ENCODE measurements at places on chromosomes 16 and 17.
A peak's percentile ranks its signal among the peaks of the same experiment; 100 is the strongest.

DNA sequence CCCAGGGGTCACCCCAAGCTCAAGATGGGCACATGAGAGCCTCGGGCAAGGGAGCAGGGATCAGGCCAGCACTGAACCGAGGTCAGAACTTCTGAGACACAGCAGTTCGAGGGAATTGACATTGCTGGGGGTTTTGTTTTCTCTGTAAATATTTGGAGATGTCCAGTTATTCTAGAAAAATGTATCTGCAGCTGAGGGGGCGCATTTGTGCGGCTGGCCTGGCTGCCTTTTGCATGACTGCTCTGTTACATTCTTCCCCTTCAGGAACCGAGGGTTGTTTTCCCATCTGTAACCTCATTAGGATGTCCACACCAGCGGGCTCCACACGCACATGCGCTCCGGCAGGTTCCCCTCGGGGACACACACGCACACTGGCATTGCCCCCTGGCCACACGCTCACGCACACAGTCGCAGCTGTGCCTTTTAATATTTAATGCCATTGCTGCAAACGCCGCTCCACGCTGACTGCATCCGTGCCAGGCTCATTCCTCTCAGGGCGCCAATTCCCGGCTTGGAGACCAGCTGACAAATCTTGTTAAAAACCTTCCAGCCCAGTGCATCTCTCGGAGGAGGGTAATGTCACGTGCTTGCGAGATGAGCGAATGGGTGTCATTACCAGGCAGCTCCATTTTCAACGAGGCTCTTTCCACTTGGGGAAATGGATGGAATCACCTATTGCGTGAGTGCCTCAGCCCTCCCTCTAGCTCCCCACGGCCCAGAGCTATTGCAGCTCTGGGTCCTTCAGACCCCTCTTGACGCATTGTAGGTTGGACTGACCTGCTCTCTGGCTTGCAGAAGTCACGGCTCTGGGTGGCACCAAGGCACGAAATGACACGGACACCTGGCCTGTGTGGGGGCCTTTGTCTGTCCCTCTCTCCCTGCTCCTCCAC, 13.1 kb downstream of the CCR7 start:
- peak; percentile 96 for DNase-seq

DNA sequence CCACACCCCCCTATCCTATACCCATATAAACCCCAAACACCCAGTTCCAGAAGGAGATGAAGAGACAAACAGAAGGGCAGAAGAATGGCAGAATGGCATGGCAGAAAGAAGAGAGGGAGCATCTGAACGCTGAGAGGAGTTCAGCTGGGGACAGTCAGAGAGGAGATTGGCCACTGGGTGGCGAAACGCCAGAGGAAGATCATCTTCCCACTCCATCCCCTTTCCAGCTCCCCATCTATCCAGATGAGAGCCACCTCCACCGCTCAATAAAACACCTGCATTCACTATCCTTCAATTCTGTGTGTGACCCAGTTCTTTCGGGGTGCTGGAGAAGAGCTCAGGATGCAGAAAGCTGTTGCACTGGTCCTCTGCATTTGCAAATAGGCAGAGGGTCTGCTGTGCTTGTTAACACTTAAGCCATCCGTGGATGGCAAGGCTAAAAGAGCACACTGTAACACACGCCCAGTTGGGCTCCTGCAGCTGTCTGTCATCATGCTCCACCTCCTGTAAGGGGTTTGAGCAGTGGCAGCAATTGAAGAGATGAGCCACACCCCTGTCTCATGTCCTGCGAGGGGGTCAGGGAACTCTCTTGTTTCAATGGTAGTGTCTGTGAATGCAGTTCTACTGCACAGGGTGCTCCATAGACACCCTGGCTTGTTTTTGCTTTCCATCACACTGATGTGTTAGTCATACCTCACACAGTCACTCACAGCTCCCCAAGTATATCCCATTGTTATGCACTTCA, 1034.8 kb upstream of the RBFOX1 start:
- DNase-seq = no peak

DNA sequence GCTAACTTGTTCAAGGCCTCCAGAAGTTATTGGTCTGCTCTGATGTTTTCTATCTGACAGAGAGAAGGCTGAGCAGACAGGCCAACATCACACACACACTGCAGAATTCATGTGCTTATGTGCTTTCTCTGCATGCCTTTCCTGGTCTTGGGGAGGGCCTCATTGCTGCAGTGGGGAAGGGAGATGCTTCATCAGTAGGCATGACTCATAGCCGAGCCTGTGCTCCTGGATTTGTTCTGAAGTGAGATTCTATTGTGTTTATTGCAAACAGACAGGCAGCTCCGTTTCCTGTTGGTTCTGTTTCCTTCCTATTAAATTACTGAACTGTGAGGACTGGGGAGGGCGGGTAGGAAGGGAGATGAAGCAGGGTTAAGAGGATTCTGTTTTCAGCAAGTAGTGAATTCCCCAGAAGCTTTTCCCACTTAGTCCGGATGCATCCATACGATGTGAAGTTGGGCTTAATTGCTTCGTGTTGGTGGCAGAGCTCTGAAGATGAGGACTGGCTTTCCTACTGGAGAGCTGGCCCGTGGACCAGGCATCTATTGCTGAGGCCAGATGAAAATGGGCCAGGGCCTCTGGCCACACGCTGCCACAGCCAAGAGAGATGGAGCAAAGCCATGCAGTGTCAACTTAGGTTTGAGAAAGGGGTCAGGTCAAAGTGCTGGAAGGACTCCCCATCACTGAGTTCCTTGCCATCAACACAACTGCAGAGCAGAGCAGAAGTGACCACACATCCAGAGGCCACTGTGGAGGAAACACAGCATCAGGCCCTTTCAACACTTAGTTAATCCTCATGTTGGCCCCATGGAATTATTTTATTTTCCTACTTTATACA, 179.3 kb downstream of the UTP18 start:
- no peak for DNase-seq

DNA sequence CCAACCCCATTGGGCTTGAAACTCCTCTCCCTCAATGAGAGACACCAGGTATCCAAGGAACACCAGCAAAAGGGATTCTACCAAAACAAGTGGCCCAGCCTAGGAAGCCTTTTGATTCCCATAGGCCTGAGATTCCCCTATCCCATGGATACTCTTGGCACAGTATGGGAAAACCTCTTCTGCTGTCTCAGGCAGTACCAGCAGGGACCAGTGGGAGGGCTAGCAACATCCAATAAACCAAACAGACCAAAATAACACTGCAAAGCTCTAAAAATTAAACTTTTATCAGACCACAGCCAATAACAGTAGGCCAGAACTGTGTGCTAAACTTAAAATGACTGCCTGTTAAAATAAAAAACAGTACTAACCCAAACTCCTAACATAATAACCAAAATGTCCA, 153.9 kb upstream of the CES5A start:
- DNase-seq = no peak

DNA sequence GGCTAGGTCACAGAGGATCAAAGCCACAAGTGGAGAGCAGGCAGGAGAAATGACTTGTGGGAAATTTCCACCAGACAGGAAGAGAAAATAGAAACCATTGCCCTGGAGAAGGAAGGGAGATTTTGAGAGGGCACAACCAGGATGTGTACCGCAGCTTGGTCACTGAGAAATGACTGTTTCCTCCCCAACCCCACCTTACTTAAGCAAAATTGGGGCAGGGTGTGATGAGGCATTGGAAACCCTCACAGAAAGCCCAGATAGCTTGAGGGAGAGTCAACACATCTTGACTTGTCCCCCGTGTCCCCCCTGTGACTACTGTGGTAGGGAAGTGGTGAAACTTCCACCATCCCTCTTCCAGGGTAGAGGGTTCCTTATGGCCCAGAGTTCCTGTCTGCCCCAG, 113.5 kb upstream of the FAM20A start:
- DNase-seq = no peak

DNA sequence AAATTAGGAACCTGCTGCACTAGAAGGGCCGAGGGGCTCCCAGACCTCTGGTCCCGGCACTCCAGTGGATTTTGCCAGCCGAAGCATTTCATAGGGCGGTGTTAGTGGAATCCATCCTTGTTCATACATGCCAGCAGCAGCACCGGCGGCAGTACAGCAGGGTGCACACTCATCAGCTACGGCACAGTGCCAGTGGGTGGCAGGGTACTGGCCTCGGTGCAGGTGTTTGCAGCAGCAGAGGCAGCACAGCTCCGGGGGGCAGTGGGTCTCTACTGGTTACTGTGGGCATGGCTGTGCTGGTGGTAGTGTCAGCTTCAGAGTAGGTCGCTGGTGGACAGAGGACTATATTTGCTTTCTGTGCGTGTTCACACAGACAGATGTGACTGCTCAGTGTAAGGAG, 985.7 kb downstream of the CDH8 start:
- DNase-seq = no peak

DNA sequence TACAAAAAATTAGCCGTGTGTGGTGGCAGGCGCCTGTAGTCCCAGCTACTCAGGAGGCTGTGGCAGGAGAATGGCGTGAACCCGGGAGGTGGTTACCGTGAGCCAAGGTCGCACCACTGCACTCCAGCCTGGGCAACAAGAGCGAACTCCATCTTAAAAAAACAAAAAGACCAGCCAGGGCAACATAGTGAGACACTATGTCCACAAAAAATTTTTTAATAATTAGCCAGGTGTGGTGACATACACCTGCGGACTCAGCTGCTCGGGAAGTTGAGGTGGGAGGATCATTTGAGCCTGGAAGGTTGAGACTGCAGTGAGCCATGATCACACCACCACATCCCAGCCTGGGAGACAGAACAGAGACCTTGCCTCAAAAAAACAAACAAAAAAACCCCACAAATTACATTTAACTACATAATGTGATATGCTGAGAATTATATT, 29.1 kb downstream of the FANCA start:
- DNase-seq = no peak

DNA sequence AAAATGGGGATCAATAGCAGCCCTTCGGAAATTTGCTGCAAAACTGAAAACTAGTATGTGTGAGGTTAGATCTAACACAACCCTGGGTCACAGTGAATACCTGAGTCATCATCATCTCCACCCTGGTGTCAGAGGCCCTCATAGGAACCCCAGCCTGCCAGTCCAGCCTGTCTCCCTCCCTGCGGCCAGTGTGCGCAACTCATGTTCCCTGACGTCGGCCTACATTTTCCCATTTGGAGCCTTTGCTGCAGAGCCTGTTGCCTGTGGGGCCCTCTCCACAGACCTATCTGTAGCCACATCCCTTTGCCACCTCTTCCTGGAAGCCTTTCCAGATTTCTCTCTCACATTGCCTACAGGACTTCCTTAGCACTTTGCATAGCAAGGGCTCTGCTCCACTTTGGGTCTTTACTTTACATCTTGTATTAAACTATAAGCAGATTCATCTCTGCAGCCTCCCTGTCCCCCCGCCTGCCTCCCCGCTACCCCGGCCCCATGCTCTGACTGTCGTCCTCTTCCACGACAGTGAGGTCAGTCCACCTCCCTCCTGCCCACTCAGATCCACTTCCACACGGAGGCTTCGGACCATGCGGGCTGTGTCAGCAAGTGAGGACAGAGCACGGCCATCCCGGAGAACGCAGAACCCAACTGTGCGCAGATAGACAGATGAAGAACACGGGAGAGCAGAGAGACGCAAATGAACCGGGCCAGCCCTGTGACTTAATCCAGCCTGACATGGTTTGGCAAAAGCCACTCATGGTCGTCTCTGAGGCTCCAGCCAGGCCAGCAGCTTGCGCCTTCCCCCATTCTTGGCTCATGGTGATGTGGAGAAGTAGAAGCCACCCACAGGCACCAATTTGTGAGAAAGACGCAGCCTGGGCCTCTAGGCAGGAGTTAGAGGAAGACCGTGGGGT, 31.0 kb downstream of the NGFR start:
- DNase-seq = no peak
